ENCODE measurements at places on chromosomes 4 and X. TPM values are rescaled to one million over a fixed set of nuclear protein-coding genes. Genes with fewer than 3 reads are reported as not detected.

Gene ZMAT1
- total RNA-seq: 3.7 TPM

Gene GPC4
- total RNA-seq: not detected

Gene FHL1
- total RNA-seq: 73.2 TPM

Gene TRAPPC11
- total RNA-seq: 32.1 TPM

Gene OTC
- not detected for total RNA-seq

Gene PGAM4
- not detected for total RNA-seq

Gene GDPD2
- 0.29 TPM for total RNA-seq

Gene HS6ST2
- 0.55 TPM for total RNA-seq

Data from endothelial cell of umbilical vein (primary cell).